ENCODE measurements at places on chromosomes 6 and 20.

DNA sequence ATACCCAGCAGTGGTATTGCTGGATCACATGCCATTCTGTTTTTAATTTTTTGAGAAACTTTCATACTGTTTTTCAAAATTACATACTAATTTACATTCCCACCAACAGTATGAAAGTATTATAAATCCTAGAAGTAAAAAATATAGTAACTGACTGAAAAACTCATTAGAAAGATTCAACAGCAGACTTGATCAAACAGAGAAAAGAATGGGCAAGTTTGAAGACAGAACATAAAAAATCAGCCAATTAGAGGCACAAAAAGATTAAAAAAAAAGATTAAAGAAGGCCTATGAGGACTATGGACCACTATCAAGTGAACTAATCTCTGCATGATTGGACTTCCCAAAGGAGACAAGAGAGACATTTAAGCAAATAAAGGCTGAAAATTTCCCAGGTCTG lies 144.0 kb upstream of the GRIK2 start:
- DNase-seq: no peak

DNA sequence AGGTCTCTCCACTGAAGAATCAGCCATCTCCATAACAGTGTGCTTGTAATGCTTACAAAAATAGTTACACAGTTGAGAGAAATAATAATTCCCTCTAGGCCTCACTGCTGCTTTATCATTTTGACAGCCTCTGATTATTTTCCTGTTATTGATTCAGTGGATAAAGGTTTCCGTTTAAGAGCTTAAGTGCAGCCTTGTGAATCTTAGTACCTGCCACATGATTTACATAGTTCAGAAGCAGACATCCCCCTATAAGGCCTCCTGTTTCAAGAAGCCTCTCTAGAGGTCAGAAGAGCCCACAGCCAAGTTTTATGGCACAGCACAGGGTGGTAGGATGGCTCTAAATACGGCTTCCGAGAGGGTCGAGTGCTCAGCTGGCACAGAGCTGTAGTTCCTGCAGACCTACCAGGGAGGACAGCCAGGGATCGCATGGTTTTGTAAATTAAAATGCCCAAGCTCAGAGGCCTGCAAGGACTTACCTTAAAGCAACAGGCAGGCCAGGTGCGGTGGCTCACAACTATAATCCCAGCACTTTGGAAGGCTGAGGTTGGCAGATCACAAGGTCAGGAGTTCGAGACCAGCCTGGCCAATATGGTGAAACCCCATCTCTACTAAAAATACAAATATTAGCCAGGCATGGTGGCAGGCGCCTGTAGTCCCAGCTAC lies 17.6 kb upstream of the PYGB start:
- no peak for DNase-seq

DNA sequence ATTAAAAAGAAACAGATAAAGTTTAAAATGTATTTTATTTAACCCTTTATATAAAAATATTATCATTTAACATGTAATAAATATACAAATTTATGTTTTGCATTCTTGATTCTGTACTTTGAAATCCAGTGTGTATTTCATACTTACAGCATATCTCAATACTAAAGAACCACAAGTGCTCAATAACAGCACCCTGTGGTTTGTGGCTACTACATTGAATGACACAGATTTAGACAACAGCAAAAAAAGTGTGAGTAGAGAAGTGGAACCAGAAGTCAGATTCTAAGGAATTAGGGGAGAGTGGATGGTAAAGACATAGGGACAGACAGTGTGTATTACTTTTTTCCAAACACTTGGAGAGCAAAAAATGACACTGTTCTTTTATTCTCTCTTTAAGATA lies 524.5 kb downstream of the BMP2 start:
- no peak for DNase-seq

DNA sequence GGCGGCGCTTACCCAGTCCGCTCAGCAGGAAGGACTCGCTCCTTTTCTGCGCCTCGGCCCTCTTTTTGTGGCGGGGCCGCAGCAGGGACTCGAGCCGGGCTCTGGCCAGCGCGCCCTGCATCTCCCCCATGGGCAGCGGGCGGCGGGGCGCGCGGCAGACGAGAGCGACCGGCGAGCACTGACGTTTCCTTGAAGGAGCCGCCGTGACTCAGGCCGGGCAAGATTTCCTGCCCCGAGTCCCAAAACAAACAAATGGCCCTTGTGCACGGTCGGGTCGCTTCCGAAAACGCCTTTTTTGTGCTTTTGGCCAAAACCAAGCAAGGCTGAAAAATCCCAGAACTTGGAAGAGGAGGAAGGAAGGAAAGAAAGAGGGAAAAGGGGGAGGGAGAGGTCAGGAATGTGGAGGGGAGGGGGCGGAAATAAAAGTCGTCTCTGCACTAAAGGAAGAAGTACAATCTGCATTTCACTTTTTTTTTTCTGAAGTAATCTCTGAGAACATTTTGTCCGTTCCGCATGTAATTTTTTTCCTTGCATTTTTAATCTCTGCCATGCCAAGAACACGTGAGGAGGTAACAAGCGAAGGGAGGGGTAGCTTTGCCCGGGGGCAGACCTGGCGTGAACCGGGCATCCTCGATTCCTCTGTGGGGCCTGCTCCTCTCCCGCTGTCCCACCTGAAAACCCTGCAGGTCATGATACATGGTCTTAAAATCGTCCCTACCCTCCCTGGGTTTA lies 123.3 kb upstream of the SLC2A12 start:
- DNase-seq: peak; percentile 85

GRCh38 chr20:51190783-51191180 lies 167.9 kb upstream of the KCNG1 start:
- peak; percentile 59 for DNase-seq

DNA sequence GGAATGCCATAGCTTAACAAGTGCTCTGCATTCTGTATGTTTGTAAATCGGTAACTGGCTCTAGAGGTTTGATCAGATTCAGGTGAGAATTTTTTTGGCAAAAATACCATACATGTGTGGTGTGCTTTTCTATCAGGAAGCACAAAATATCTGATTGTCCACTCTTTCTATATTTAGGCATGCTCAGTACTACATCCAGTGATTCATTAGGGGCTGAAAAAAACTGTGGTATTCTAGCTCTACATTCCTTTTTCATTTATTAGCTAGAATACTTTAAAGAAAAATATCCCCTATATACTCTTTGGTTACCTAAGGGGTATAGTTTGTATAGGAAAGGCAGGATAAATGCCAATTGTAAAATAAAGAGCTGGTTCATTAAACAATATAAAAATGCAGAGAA lies 10.6 kb upstream of the ELOVL2 start:
- DNase-seq: peak; percentile 14

DNA sequence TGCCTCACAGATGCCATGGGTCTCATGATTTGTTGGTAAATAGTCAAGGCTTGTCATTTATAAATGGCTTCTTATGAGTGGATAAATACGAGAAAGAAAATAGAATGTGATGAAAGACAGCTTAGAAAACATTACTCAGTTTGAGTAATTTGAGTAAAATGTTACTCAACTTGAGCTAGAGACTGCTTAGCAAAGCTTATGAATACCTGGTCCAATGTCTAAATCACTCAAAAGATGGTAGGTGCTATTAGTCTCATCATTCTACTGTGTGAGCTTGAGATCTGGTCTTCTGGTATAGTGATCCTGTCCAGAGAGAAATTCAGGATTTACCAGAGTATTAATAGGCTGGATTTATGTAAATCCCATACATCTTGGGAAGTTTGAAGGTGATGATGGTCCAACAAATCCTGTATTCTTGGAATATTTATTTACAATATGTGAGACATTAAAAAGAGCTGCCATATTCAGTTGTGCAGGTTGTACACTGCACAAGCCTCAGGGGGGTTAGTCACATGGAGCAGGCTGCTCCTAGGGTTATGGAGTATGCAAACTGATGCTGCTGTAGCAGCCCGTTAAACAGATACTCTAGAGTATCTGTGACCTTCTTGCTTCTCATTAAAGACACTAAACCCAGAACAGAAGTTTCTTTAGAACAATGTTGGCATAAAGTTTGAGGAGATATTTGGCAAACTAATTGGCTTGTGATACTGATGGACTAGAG lies 112.9 kb downstream of the RCAN2 start:
- DNase-seq: no peak

DNA sequence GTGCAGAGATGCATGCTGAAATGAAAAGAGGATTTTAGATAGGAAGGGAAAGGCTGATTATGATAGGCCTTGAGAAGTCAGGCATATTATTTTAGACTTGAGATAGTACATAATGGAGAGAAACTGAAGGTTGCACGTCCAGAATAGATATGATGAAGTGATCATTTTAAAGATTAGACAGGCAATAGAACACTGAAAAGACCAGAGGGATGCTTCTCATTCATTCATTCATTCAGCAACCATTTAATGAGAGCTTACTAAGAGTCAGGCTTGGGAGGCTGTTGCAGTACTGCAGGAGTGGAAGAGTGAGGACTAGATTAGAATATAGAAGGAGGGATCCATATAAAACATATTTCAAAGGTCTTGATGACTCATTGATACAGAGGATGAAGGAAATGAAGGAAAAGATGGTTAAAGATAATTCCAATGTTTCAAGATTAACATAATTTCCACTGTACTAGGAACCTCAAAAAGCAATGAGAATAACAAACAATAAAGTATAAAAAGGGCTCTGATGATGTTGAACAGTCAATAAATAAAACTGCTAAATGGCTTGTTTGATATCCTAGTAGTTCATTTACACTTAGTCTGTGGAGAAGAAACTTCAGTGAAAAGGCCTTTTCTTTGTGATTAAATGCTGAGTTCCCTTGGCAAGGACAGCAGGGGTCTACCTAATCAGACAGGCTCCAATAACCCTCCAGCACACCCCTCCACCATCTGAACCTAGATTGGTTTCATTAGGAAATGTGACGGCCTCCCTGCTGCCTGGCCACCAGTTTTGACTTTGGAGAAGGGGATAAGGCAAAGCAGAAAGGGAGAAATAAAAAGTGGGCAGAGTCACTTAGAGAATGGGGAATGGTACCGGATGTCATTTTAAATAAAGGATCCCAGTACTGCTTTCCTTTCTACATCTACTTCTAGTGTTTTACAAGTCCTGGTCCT lies 5.3 kb upstream of the FBXO9 start:
- DNase-seq: no peak

GRCh38 chr20:2312876-2313275 lies 17.1 kb downstream of the TGM3 start:
- DNase-seq: no peak

DNA sequence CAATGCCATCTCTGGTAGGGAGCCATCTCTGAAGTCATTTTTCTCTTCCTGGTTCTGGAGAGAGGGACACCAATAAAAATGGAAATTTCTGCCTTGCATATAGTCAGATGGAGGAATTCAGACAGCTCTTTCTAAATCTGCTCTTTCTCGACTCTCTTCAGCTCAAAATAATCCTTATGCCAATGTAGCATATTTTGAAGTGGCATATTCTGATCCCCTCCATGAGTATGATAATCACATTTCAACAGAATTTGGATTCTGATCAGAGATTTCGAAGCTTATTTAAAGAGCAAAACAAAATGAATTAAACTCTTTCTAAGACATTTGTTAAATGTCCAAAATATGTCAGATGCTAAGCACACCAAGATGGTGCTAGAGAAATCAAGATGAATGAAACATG lies 267.1 kb upstream of the BTBD3 start:
- DNase-seq: no peak

Measured in fibroblast of mammary gland (primary cell).